H1 (cell line): ENCODE measurements at places on chromosomes 16 and 17. TPM values are rescaled to one million over a fixed set of nuclear protein-coding genes. Genes with fewer than 3 reads are reported as not detected.
A peak's percentile ranks its signal among the peaks of the same experiment; 100 is the strongest.

Gene HSD17B2
- not detected in 2 replicates for total RNA-seq

Gene TBCD
- total RNA-seq: 117 and 118 TPM in 2 replicates

DNA sequence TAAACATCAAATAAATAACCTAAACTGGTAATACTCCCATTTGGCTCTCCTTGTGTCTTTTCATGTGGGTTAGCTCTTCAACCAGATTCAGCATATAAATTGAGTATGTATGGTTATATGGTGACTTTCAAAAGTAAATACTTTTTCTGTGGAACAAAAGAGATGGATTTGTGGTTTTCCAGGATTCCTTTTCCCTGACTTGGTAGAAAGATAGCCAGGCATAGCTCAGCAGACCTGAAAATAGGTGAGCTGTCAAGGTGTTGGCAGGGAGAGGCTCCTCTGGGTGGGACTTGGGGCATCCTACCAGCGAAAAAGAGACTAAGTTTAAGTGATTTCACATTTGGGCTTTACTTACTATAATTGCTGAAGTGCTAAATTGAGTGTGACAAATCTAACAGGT, 80.3 kb downstream of the FTO start:
- H3K27ac ChIP-seq: no peak overlapping the region
- no peaks in the 10 kb centered on the region for H3K27me3 ChIP-seq
- no peak overlapping the region for H3K4me3 ChIP-seq
- no peak for DNase-seq
- H3K36me3 ChIP-seq: no peaks in the 10 kb centered on the region

- no peak for DNase-seq
- H3K4me1 ChIP-seq: peaks cover 6% of the 10 kb centered on the region; the same call in 1 of the 2 replicates
- H3K27ac ChIP-seq: no peak overlapping the region
Observed at GRCh38 chr17:36183001-36183971, 6.8 kb upstream of the TBC1D3B start.

DNA sequence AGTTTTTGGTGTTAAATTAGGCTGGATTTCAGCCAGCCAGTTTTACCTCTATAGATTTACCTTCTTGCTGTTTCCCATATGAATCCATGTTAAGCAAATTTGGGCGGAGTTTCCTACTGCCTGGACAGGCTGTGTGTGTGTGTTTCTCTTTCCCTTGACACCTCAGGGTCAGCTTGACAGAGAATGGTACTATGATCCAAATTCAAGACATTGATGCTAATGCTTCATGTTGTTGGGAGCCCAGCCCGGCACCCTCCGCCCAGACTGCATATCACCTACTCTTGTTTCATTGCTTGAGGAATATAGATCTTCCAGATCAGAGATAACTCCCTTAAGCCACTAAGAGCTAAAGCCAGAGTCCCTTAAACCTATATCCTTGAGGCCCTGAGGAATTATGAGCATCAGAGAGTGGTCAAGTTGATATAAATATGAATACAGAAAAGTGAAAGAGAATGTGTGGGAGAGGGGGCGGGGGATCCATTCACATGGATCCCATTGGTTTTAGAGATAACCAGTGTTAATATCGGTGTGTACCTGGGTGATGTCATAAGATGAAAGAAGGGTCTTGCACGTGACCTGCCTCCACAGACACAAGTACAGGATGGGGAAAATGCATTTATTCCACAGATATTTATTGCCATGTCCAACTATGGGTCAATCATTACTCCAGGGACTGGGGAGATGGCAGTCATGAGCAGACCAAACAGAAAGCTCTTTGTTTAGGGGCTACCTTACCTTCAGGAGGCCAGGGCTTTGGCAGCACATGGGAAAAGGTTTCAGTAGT, 69.7 kb downstream of the WIPI1 start:
- no peaks in the 10 kb centered on the region for H3K27me3 ChIP-seq
- DNase-seq: no peak
- no peak overlapping the region for H3K27ac ChIP-seq
- H3K36me3 ChIP-seq: no peaks in the 10 kb centered on the region

DNA sequence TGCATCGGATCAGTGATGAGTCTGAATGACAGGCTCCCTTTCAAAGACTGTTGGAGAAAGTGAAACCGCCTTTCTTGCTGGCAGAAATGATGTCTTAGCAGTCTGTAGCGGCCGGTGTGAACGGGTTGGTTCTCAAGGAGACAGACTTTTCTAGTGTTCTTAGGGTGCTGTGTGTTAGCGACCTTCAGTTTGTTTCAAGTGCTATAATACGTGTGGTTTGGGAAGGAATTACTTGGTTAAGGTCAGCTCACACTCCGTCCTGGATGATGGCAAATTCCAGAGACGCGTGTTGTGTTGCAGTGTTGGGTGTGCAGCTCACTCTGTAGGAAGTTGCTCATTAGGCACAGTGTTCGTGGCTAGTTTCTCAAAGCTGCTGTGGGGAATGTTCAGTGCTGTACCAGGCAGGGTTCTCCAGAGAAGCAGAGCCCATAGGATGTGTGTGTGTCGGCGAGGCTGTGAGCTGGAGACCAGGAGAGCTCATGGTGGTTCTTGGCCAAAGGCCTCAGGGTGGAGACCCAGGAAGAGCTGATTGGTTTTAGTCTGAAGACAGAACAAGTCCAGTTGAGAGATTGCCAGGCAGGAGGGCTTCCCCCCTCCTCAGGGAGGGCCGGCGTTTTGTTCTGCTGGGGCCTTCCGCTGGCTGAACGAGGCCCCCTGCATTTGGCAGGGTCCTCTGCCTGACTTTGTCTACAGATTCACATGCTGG, 37.6 kb downstream of the ZNF750 start:
- H3K27me3 ChIP-seq: no peaks in the 10 kb centered on the region
- DNase-seq: no peak
- H3K36me3 ChIP-seq: peaks cover 15% of the 10 kb centered on the region; the same call in 1 of the 2 replicates
- H3K27ac ChIP-seq: no peak overlapping the region; the same call in 1 of the 2 replicates
- H3K4me1 ChIP-seq: no peaks in the 10 kb centered on the region

GRCh38 chr17:42279776-42280630, 3.8 kb upstream of the STAT5B start:
- no peak overlapping the region for H3K4me3 ChIP-seq
- H3K36me3 ChIP-seq: no peaks in the 10 kb centered on the region
- H3K27me3 ChIP-seq: 0 out of 2 replicates have a peak, but pooled peaks cover 3% of the 10 kb centered on the region
- H3K4me1 ChIP-seq: peaks cover 12% of the 10 kb centered on the region
- H3K27ac ChIP-seq: no peak overlapping the region

- H3K36me3 ChIP-seq: no peaks in the 10 kb centered on the region
- peaks cover 6% of the 10 kb centered on the region for H3K4me1 ChIP-seq
- DNase-seq: peak; percentile 70
- no peak overlapping the region for H3K27ac ChIP-seq
- H3K27me3 ChIP-seq: peaks cover 11% of the 10 kb centered on the region
Observed at GRCh38 chr17:42422412-42422957, 571 bp downstream of the CAVIN1 start.
